Common myeloid progenitor, CD34-positive (primary cell): ENCODE measurements at places on chromosomes 12 and 14.

DNA sequence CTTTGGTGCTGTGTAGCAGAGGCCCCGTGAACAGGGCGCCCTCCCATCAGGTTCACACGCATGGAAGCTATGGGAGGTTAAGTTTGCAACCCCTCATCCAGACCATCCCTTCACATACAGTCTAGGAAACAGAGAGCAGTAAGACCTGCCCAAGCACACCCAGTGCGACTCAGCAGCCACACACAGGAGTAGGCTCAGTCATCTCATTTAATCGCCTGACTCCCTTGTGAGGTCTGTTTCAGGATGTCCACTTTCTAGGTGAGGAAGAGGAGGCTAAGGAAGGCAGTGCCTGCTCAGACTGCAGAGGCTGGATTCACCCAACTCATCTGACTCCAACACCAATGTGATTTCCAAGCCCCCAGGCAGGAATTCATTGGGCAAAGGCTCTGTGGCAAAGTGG, 11.9 kb downstream of the BDKRB1 start:
- no peak for DNase-seq

DNA sequence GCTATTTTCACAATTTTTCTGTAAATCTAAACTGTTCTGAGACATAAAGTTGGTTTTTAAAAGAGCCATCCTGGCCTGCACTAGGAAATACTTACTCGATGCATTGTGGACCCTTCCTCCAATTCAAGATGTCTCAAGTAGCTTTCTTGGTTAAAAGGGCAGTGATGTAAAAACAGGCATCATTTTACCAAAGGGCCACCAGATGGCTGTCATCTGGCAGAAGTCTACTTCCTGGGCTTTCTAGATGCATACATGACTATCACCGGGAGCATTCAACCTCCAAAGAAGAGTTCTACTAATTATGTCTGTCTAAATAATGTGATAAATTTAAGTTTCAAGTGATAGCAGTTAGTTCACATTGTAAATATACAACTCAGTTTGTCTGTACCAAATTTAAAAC, 96.8 kb upstream of the FRMD6 start:
- no peak for DNase-seq

- no peak for DNase-seq
Observed at GRCh38 chr14:54040846-54041245, 84.2 kb upstream of the BMP4 start.

GRCh38 chr14:35133542-35134328, 11.4 kb downstream of the PRORP start:
- DNase-seq = no peak

DNA sequence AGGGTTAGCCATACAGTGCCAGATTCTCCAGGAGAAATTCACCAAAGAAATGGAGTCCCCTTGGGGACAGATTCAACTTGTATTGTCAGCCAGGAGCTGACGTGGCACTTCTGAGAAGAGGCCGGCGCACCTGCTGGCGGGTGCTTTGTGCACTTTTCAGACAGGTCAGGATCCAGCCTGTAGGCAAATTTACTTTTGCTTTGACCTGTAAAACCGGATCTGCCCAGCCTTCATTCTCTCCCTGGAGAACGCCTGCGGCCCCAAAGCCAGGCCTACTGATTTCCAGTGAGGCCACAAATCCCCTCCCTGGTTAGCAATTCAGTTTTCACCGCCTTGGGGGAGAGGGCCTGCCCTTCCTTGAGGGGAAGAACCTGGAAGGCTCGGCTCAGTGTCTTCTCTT, 17.4 kb downstream of the P2RX4 start:
- DNase-seq = no peak

- DNase-seq = no peak
Observed at GRCh38 chr14:75492832-75493591, 29.3 kb upstream of the BATF start.

DNA sequence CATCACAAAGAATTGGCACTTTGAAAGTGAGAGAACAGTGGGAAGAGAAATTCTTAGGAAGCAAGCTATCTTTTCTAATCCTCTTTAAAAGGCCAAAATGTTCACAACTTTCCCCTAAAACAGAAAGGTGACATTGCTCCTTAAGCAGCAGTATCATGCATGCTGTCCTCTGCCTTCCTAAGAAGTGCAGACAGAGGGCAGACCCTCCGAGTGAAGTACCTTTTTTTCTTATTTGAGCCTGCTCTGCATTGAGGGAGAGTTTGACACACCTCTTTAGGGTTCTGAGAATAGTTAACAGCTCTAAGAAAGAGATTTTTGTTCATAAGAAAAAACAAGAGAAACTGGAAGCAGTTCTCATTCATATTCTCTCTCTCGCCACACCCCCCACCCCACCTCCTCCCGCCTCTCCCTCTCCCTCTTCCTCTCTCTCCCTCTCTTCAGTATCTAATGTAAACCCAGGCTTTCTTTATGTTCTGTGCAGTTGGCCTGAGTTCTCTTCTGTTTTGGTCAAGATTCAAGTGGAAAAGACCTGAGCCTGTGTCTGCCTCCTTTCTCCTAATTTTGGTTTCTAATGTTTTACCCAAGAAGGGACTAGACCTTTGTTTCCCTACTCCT, 709.1 kb downstream of the DIO2 start:
- DNase-seq = no peak

DNA sequence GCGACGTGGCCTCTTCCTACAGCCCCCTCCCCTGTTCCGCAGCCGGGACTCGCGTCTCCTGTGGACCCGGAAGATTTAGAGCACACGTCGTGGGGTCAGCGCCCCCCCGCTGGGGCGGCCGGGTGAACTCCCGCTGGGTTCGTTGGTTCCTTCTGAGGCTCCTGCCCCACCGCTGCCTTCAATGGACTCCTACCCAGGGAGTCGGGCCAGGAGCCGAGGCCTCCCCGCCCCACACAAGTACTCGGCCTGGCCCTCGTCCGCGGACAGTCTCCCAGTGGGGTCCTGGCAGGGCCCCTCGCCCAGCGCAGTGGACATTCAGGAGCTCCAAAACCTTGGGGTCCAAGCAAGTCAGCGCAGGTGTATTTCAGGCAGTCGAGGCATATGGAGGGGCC, 1.2 kb downstream of the MMP17 start:
- no peak for DNase-seq

- DNase-seq = no peak
Observed at GRCh38 chr14:69917287-69917686, 38.1 kb downstream of the SMOC1 start.

DNA sequence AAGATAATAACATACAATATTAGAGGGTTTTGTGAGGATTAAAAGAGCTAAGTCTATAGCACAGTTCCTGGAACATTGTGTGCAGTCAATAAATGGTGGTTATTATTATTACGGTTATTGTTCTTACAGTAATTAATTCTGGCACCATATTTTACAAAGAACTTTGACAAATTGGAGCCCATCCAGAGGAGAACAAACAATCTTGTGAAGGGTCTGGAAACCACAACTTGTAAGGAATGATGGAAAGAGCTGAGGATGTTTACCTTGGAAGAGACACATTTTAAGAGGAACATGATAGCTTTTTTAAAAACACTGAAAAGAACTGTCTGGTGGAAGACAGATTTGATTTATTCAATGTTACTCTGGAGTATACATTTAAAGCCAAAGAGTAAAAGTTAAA, 150.5 kb upstream of the KRR1 start:
- no peak for DNase-seq

DNA sequence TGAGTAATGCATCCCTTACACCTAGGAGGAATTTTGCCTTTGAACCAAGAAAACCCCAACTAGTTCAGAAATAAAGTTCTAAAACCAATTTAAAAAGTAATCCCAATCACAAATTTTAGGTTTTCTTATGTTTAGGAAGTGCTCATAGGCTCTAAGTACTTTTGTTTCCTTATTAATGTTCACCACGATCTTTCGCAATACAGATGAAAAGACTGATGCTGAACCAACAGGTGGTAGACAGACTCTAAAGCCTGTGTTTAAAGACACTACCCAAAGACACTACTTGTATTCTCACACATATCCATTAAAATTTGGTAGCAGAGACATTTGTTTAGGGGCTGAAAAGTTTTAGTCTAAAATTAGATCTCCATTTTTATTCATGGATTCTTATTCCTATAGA, 10.6 kb upstream of the PHLDA1 start:
- no peak for DNase-seq

DNA sequence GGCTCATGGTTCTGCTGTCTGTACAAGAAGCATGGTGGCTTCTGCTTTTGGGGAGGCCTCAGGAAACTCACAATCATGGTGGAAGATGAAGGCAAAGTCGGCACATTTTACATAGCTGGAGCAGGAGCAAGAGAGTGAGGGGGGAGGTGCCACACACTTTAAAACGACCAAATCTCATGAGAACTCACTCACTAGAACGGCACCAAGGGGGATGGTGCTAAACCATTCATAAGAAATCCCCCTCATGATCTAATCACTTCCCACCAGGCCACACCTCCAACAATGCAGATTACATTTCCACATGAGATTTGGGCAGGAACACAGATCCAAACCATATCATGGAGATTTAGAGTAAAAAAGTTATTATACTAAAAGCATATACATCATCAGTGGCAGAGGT, 13.6 kb upstream of the LEMD3 start:
- DNase-seq = no peak

GRCh38 chr12:131348646-131349045, 362.2 kb upstream of the SFSWAP start:
- DNase-seq = peak; percentile 31

DNA sequence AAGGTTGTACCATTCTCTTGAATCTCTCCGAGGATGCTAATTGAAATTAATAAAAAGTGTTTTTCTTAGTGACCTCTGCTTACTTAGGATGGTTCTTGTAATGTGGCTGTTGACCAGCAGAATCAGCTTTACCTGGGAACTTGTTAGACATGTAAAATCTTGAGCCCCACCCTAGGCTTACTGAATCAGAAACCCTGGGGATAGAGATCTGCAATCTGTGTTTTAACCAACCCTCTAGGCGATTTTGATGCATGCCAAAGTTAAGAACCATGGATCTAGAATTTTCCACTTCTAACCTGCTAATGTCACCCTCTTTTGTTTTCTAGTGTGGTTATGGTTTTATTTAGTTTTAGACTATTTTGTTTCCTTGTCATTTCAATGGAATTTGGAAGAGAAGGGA, 6.5 kb downstream of the NUBPL start:
- DNase-seq = no peak

DNA sequence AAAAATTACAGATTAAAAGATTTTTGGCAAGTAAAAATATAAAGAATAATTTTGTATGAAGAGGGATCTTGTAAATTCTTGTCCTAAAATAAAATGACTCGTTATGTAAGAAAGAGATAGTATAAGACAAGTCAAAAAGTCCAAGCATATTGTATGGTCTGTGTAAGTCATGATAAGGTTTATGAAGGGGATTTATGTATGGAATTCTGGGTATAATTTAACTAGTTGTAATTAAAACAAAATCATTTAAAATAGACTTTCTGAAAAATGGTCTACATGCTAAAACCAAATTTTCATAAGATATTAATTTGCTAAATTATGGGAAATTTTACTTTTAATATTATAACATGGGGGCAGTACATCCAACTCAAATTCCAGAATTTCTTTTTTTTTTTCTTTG, 17.6 kb upstream of the PEX5 start:
- no peak for DNase-seq

- DNase-seq = no peak
Observed at GRCh38 chr12:25014961-25015360, 66.1 kb upstream of the BCAT1 start.

DNA sequence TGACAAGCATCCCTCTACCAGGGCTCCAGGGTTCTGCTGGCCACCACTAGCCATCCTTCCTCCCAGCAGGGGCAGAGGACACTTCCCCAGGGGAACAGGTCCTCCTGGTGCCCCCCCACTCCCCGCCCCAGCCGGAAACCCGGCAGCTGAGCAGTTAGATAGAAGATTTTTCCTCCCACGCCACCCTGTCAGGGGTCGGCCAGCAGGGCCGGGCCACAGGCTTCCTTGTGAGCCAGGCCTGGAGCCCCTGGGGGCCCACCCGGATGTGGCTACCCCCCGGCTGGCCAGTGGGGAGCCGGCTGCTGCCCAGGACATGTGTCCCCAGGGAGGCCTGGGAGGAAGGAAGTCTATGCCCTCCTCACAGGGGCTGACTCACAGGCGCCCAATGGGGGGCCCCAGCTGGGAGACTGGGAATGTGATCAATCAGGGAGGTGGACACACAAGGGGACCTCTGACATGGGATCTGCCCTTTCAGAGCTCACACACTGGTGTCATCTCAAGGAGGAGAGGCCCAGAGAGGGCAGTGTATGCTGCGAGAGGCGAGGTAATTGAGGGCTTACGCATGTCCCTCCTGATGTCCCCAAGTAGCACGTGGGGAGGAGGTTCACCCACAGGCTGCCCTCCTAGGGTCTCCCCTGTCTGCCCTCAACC, 4.2 kb downstream of the SH2B3 start:
- no peak for DNase-seq

DNA sequence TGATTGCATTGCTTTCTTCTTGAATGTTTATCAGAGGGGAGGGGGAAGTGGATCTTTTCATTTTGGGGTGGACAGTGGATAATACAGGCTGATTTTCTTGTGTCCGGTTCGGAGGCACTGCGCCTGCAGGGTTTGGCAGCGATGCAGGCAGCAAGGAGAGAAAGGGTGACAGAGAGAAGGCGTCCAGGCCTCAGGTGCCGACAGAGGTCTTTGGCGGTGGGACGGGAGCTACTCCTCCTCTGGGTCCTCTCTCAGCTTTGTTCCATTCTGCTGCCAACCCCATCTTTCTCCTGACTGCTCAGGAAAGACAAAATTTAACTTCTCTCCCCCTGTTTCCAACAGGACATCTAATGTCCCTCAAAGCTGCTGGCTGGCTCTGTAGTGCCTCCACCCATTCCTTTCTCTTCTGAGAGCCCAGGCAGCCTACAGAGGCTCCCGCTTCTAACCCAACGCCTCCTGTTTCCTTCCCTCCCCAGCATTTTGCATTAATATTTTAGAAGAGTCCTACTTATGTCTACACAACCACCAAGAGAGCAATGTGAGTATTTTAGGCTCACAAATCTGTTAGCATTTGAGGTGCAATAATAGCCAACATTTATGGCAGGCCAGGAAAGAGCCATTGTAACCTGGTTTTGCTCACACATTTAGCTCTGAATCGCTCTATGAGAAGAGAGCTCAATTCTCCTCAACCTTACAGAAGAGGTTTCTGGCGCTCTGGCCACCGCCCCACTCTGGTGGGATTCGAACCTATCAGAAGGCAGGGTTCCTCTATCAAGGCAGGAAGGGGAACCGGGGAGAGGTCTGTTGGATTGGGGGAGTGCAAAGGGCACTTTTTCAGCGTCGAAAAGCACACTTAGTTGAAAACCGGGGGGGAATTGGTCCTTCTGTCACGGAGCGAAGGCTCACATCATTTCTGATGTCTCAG, 7.1 kb upstream of the TBX5 start:
- DNase-seq = no peak

DNA sequence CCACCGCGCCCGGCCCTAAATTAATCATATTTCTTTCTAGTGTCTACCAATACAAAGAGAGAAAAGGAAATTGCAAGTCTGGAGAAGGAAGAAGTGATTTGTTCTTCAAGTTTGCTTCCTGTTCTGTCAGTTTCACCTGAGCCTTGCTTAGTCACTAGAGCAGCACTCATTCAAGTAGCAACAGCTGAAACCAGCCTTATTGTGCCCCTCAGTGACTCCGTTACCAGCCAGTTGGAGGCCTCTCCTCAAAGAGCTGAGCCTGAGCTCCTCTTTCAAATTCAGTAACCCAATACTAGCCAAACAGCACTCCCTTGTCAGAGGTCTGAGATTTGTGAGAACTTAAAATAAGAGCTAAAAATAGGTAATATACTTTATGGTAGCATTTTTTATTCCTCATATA, 17.4 kb downstream of the PAWR start:
- no peak for DNase-seq

GRCh38 chr12:109752117-109753053, 38.8 kb downstream of the FAM222A start:
- DNase-seq = no peak

GRCh38 chr14:90724866-90725265, 91.4 kb downstream of the TTC7B start:
- DNase-seq = no peak
